Mesendoderm (in vitro differentiated cells): ENCODE measurements at places on chromosomes 2 and 18.

DNA sequence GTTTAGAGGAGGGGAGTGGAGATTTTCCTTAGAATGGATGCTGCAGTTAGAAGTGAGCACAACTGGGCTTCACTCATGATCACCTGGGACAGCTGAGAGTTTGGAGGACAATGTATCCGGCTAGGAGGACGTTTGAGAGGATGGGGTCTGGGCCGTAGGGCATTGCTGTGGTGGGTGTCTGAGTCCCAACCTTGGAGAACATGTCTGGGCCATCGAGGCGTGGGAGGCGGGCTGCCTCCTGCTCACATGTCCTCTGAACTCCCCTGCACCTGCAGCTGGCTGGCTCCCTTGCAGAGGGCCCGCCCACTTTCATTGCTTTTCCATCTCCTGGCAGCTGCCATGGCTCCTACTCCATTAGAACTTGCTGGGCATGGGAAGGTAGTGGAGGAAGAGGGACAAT is 203.0 kb upstream of the PXDN start:
- DNase-seq: no peak

- DNase-seq: no peak
These were observed 124.8 kb upstream of the CXCR4 start for GRCh38 chr2:136242687-136243277.

- no peak for DNase-seq
These were observed 4.3 kb downstream of the TMEM37 start for GRCh38 chr2:119435953-119436297.

DNA sequence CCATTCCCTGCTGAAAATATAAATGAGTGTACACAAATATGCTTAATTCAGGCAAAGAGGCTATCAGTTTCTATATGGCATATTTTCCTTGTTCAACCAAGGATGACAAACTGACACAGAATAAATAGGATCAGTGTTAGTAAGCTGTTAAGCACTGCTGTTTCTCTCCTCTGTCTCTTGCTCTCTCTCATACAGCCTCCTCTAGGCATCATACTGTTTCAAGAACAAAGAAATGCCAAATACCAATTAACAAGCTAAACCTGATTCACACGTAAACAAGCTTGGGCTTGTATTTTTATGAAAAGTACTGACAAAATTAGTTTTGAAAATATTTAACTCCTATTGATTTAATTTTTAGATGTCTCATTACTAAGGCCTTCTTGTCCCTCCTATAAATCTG is 1027.2 kb upstream of the ACVR2A start:
- DNase-seq: peak; percentile 29
